NCI-H226 (cell line): ENCODE measurements at places on chromosomes 3 and 15.

GRCh38 chr3:129778871-129779270 is 114.6 kb downstream of the TMCC1 start:
- DNase-seq, result no peak

DNA sequence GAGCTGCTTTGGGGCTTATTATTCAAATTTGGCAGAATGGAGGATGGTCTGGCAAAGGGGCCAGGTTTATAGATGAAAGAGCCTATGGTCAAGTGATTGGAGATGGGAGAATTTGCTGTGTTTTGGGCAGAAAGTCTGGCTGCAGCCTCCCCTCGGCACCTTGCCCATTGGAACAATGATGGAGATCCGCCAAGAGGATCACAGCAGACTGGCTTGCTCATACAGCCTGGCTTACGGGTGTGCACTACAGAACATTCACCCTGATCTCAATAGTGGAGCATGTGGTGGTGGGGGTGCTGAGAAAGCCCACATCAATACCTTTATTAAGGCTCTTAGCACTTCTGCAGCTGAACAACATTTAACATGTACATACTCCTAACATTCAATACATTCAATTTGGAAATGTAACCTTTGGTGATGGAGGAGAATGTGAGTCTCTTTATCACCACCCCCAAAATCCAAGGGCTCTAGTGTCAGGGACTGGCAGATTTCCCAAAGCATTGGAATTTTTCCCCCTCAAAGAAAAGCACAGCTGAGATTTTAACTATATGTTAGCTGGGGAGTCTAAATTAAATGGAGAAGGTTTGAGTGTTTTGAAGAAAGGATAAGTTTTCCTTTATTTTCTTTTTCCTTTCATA is 118.4 kb upstream of the TMC3 start:
- DNase-seq, result no peak

GRCh38 chr15:51089699-51090453 is 4.8 kb downstream of the TNFAIP8L3 start:
- peak; percentile 52 for DNase-seq

- no peak for DNase-seq
These were observed 277.9 kb upstream of the THBS1 start for GRCh38 chr15:39302936-39303335.

- no peak for DNase-seq
These were observed 304.5 kb downstream of the RBMS3 start for GRCh38 chr3:29585368-29585767.

DNA sequence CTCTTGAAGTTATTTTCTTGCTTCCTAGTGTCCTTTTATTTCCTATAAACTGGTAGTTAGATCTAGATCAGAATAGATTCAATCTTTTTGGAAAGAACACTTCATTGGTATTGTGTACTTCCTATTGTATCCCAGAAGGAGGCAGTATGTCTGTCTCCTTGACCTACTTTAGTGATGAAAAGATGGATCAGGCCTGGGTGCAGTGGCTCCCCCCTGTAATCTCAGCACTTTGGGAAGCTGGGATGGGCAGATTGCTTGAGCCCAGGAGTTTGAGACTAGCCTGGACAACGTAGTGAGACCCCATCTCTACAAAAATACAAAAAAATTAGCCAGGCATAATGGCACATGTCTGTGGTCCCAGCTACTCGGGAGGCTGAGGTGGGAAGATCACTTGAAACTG is 12.0 kb downstream of the BSN start:
- no peak for DNase-seq

GRCh38 chr15:51004103-51004551 is 90.6 kb downstream of the TNFAIP8L3 start:
- DNase-seq, result peak; percentile 94

DNA sequence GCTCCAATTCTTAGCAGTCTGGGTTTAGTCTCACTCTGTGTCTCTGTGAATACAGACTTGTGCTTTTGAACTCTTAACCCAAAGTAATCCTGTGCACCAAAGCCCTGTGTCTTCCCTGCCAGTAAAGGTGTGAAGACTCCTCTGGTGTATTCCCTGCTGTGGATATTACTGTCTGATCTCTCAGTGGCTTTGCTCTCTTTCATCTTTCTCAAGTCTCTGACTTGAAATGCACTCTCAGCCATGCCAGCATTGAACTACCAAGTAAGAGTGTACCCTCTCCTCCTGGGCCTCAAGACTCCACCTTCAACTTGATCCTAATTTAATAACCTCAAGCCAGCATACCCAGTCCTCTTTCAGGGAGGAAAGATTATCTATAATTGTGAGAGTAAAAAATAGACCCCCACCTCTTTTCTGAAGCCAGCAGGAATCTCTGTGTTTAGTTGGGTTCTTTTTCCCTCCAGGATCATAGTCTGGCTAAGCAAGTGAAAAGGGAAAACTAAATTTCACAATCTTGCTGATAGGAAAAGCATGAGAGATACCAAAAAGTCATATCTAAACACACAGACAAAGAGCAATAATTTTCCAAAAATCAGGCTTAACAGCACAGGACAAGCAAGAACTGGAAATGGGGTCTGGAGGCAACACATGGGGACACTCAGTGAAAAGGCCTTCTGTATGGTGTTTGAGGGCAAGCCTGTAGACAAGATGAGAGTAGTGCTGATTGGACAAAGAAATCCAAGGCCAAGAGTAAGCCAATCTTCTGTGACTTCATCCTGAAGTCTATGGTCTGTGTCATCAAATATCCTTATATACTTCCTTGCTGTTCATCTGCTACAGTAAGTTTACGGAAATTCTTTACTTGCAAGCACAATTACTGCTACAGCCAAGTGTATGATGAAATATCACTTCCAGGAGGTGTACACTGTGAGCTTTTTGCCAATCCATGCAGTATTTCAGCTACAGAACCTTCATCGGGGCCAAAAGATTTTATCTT is 296.1 kb upstream of the TGFBR2 start:
- DNase-seq, result peak; percentile 24

GRCh38 chr3:47399531-47400270 is 18.9 kb downstream of the PTPN23 start:
- DNase-seq, result no peak

DNA sequence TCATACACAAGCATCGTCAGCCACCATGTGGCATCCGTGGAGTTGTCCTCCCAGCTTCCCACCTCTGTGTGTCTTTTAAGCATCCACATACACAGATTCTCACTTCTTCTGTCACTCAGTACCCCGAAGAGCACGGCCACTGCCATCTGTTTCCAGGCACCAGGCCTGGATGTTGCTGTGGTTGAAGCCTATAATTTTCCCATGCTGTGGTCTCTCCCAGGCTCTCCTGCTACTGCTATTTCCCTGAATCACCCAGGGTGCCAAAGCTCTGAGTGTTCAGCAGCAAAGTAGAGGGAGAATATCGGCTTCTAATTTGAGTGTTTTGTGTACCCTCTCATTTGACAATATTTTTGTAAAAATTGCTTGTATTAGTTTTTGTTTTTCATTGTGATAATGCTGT is 265.7 kb downstream of the DIPK2A start:
- no peak for DNase-seq

DNA sequence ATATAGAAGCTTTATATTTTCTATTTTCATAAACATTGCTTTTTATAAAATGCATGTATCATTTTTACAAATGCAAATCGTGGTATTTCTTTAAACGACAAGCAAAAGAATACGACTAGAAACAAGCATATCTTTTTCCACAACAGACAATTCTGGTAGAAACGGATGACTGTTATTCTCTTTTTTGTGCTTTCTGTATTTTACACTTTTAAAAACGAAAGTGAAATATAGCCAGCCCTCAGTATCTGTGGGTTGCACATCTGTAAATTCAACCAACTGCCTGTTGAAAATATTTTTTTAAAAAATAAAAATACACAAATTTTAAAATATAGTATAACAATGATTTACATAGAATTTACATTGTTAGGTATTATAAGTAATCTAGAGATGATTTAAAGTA is 61.3 kb downstream of the PRTG start:
- DNase-seq, result no peak

GRCh38 chr3:122101646-122102045 is 46.5 kb downstream of the CD86 start:
- no peak for DNase-seq

DNA sequence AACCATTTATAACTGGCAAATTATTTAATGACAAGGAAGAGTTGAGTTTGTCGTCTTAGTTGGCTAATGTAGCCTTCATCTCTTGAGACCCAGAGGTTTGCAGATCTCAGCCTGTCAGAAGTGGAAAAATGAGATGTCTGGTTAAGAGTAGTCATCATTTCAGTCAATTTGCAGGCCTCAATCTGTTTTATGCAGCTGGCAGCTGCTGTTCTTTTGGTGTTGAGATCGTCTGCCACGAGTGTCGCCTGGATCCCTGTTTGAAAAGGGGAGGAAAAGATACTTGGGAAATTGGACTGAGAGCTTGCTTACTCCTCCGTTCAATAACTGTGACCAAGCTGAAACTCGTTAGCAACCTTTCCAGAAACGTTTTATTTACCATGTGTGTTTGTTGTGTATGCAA is 2.3 kb downstream of the PHLDB2 start:
- DNase-seq, result no peak

DNA sequence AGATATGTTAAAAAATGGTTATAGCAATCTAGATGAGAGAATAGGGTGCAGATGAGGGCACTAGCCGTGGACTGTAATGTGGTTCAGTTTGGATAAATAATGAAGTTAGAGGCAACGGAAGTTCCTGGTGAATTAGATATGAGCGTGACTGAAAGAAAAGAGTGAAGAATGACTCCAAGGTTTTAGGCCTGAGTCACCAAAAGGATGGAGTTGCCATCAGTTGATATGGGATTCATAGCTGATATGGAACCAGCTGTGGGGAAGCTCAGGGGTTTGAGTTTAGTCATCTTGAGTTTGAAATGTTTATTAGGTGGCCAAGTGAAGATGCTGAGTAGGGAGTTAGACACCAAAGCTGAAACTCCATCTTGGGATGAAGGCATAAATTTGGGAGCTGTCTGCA is 66.2 kb downstream of the SSR3 start:
- peak; percentile 39 for DNase-seq

GRCh38 chr3:2944628-2945027 is 165.5 kb downstream of the IL5RA start:
- no peak for DNase-seq

GRCh38 chr3:44892689-44893088 is 18.3 kb downstream of the TGM4 start:
- DNase-seq, result peak; percentile 62

DNA sequence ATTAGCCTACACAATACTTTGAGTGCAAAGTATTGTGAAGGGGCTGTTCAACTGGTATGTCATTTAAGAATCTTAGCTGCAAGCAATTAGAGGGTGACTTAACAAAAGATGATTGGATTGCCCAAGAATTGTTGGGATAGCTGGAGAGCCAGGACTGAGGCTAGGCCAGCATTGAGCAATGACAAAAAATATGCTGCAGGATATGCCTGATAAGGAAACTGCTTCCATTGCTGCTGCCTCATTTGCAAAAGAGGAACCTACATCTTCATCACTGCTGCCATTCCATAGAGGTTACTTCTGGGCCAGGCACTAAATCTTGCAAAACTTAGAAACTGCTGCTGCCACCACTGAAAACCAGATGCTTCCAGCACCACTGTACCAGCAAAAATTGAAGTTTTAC is 108.0 kb upstream of the TBC1D5 start:
- DNase-seq, result peak; percentile 12

GRCh38 chr3:185528532-185528931 is 23.9 kb downstream of the LIPH start:
- DNase-seq, result no peak

DNA sequence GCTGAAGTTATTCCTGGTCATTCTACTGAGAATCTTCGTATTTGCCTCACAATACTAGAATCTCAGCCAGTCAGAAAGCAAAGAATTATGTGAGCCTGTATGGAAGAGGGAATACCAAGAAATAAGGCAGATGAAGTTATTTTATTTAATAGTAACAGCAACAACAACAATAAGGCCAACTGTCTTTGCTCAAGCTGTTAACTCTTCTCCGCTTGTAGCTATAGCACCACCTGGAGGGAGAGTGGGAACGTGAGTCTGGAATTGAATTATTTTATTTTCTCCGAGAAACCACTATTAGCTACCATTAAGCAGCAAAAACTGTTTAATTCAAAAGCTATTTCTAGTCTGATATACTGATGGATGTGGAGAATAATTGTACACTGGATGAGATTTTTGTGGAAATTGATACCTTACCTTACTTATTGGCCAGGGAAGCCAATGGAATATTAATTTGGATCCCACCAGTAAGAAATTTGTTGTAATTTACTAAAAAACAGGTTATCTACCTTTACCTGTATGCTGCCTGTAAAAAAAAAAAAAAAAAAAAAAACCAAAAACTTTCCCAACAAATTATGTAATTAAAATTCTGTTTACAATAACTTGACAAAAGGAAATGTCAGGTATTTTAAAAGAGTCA is 50.1 kb downstream of the CALML4 start:
- peak; percentile 23 for DNase-seq

DNA sequence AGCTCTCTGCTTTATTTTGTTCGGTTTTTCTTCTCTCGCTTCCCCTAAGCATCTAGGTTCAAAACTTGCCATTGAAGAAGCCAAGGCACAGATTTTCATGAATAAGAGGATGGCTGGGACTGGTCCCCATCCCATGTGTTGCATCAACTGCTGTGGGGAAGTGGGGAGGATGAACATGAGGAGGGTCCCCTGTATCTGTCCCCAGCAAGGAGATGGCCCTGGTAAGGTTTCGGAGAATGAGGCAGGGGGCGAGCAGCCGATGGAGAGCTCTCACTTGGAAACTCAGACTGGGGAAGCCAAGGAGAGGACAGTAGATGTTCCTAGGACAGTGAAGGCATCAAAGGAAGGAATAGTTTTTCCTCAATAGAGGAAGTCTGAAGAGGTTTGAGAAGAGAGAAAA is 142.0 kb upstream of the ATP2B2 start:
- no peak for DNase-seq

GRCh38 chr15:67776600-67776999 is 48.7 kb upstream of the SKOR1 start:
- DNase-seq, result peak; percentile 12

DNA sequence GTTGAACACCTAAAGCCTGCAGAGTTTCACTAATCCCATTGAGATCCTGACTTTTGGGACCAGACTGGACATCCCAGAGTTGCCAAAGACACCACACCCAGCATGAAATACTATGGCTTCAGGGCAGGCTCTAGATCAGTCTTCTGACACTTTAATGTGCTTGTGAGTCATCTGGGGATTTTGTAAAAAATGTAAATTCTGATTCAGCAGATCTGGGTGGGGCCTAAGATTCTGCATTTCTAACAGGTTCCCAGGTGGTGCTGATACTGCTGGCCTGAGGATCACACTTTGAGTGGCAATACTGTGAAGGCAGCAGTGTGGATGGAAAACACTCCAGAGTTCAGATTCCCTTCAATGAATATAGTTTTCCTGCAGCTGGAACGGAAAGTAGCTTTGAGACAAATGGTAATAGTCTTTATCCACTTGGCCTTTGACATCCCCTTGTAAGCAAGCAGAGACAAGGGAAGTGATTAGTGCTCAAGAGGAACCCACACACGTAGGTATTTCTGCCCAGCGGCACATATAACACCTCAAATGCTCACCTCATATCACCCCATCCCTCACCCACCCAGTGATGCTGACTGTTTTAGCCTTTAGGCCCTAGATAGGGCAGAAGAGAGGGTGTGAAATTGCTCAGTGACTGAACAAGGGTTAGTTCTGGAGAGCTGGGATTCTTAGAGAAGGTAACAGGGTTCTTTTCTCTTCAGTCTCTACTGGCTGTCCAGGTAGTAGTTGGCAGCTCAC is 51.5 kb upstream of the GSK3B start:
- DNase-seq, result peak; percentile 76

- no peak for DNase-seq
These were observed 3.4 kb upstream of the HHLA2 start for GRCh38 chr3:108292905-108293328.

GRCh38 chr15:78437107-78437761 is 782 bp upstream of the IREB2 start:
- DNase-seq, result no peak
